Dermis microvascular lymphatic vessel endothelial cell (primary cell): ENCODE measurements at places on chromosomes 5 and 9. TPM values are rescaled to one million over a fixed set of nuclear protein-coding genes. Genes with fewer than 3 reads are reported as not detected.

DNA sequence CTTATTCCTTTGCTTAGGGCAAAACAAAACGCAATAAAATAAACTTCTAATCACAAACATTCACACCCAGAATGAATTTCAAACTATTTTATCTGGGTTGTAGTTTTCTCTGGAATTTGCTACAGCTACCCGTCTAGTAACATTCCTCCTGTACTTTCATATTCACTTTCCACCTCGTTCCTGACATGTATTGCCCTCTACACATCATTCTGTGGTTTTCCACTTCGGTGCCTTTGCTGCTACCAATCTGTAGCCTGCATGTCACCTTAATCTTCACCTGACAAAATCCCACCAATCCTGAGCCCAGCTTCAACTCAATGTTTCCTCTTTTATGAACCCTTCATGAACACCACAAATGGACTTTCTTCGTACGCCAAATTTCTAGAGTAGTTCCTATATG is 694.1 kb upstream of the C9orf72 start:
- no peak for DNase-seq

Gene MYO10
- total RNA-seq: 46.1 and 76.5 TPM in 2 replicates

DNA sequence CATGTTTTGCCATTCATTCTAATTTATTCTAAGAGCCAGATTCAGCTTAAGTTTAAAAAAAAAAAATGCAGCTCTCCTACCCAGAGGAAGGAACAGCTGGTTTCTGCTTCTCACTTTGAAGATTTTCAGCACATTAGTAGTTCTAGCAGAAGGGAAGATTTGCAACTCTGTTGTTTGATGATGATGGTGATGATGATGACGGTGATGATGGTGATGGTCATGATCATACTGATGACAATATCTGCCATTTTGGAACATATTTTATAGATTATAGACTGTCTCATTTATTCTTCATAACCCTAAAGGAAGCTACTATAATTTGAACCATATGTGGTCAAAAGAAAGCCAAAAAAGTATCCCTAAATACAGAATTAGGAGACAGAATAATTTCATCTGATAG is 7.9 kb upstream of the MED10 start:
- no peak for DNase-seq

Gene CDK7
- total RNA-seq: 24.9 and 37.9 TPM in 2 replicates

Gene LRRC70
- total RNA-seq: 43.4 and 63.7 TPM in 2 replicates

DNA sequence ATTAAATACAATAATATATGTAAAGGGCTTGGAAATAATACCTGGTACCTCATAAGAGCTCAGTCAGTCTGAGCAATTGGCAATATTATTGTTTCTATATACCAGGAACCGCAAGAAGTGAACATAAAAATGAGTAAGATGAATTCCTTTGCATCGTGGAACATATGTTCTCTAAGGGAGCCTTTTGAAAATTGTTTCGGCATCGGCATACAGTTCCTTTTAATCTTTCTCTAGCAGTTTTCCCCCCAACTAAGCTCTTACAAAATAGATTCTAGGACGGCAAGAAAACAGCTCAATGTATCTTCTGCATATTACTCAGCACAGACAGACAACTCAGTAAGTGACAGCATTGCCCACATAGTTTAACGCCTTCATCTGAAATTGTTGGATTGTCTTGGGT is 426.6 kb upstream of the WWC1 start:
- DNase-seq: no peak

Gene CFAP77
- 0.13 TPM in 1 of 2 replicates, not detected in the other for total RNA-seq

Gene STKLD1
- 0.26 and 0.38 TPM in 2 replicates for total RNA-seq

DNA sequence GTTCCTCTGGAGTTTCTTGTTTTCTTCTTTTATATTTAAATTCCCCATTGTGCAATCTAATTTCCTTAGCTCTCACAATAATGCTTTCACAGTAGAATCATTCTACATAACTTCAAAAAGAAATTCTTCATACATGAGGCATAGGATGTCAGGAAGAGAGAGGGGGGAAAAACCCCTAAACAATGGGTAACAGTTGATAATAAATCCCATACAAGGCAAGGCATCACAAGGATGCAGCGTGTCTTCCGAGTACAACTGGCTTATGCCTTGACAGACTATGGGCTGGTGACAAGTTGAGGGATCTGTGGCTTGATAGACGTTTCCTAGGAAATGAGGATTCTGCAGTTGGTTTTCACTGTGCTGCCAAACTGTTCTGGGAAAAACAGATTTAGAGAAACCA is 247.4 kb downstream of the ARL15 start:
- DNase-seq: peak; percentile 50

DNA sequence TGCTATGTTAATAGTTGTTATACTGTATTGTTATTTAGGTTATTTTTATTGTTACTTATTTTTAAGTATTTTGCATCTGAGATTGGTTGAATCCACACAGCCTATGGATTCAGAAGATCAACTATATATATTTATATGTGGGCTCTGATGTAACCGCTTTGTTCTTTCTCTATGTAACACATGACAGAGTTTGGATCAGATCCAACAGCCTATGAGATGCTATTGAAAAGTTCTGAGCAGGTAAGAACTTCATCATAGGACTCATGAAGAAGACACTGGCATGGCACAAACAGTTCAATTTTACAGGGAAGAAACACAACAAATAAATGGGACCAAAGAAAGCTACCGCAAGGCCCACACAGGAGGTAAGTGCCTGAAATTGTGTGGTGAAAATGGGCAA is 93.4 kb downstream of the GNAQ start:
- no peak for DNase-seq

DNA sequence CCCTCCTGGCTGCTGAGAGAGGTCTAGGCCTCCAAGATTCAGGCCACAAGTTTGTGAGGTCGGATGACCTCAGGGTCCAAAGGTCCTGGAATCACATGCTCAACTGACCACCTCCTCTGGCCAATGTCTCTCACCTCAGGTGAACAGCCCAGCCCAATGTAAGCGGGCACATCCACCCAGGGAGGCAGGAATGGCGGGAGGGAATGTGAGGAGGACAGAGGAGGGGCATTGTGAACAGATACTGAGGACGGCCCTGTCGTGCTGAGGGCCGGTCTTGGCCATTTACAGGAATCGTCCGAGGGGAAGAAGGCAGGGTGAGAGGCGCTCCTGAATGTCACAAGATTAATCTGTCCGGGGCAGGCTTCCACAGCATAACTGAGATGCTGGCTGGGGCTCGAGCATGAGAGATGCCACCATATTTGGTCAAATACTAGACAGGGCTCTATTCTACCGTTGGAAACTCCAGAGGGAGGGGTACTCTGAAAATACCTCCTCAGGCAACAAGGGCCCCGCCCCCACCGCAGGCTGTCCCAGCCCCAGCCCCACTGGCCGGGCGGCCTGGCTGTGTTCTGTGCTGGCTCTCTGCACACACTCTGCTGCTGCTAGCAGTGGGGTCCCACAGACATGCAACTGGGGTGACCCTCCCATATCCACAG is 1.5 kb upstream of the IL17B start:
- no peak for DNase-seq

DNA sequence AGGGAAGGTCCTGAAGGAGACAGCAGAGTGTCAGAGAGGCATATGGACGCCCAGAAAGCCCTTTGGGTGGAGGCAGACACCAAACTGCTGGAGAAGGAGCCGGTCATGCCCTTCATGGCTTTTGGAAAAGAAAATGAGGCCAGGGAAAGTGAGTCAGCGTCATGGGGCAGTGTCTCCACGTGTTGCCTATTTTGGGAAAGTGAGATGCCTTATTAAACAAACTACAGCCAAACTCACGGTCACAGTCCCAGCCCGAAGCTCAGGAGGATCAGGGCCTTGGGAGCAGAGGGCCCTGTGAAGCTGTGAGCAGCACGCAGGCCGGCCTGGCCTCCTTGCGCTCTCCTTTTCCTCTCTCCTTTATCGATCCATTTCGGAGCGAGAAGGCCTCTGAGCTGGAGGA is 25.0 kb downstream of the RGS3 start:
- DNase-seq: no peak

Gene SPATA31A3
- not detected in 2 replicates for total RNA-seq

Gene PCDHB4
- under 0.01 and 0.13 TPM in 2 replicates for total RNA-seq

- peak; percentile 74 for DNase-seq
Observed at GRCh38 chr9:100427366-100428263, 672 bp downstream of the MSANTD3 start.

GRCh38 chr9:5430912-5431311 is 6.8 kb downstream of the PLGRKT start:
- no peak for DNase-seq

GRCh38 chr9:99560561-99560960 is 261.1 kb upstream of the NR4A3 start:
- no peak for DNase-seq

DNA sequence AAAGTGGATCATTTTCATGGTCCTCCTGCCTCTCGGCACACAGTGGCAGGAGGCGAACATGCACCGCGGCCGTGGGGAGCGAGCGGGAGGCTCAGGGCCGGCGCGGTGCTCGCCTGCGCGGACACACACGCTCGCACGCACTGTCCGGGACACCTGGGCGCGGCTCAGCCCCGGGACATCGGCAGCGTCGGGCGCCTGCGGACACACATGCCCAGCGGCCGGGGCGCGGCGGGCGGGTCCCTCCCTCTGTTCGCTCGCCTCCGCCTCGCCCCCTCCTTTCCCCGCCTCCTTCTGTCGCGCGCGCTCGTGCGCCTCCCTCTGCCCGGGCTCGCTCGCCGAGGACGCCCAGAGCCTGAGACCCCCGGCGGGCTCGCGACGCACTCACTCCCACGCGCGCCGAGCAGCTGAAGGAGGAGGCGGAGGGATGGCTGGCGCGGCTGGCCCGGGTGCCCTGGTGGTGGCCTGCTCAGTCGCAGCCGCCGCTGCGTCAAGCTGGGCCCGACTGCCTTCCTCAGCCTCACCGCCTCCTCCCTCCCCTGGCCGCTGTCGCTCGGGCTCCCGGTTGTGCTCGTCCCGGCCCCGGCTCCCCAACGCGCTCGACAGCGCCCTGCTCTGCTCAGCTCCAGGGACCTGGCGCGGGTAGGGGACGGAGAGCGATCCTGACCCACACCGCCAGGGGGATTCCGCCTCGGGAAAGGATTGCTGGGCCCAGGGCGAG is at the start of gene FRMD3:
FRMD3 (minus strand) TSS at position 230 of the 718 bp plus-strand sequence; CDS start at position 60, 170 bp downstream.
- DNase-seq: peak; percentile 85

Gene TPPP
- total RNA-seq: 0.13 TPM in 2 replicates

- DNase-seq: peak; percentile 63
Observed at GRCh38 chr9:88578121-88579049, 43.4 kb downstream of the NXNL2 start.

DNA sequence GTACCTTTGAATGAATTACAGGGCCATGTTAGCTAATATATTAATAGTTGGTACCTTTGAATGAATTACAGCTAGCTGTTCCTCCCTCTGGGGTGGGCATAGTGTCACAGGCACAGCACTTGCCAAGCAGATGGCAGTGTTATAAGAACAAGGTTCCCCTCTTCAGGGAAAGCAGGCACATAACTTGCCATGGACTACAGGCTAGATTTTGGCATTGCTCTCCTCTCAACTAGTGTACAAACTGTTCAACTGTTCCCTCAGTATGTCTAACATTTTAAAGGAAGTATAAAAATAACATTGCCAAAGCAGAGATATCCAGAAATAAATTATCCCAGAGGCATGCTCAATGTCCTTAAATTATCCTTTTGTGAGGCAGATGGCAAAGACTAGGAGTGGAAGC is 33.7 kb downstream of the ABITRAM start:
- no peak for DNase-seq

DNA sequence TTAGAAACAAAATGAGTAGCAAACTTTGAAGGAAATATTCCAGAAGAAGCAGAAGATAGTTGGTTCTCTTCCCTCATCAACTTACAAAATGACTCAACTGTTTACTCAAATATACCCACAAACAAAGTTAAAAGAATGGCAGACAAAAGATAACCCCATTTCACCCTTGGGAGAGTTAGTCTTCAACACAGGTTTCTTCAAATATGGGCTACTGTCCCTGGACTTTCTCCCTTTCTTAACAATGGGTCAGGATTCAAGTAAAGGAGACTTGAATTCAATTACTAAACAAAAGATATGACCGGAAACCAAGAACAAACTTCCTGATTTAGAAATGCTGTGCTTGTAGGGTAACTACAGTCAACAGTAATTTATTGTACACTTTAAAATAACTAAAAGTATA is 14.2 kb downstream of the RFX3 start:
- DNase-seq: no peak

- DNase-seq: no peak
Observed at GRCh38 chr5:45680950-45681349, 15.2 kb downstream of the HCN1 start.

Gene PCDHGA12
- 3.5 and 3.9 TPM in 2 replicates for total RNA-seq

Gene GLRA1
- total RNA-seq: not detected in 2 replicates

- DNase-seq: no peak
Observed at GRCh38 chr9:110443146-110443865, 105.6 kb upstream of the TXNDC8 start.

DNA sequence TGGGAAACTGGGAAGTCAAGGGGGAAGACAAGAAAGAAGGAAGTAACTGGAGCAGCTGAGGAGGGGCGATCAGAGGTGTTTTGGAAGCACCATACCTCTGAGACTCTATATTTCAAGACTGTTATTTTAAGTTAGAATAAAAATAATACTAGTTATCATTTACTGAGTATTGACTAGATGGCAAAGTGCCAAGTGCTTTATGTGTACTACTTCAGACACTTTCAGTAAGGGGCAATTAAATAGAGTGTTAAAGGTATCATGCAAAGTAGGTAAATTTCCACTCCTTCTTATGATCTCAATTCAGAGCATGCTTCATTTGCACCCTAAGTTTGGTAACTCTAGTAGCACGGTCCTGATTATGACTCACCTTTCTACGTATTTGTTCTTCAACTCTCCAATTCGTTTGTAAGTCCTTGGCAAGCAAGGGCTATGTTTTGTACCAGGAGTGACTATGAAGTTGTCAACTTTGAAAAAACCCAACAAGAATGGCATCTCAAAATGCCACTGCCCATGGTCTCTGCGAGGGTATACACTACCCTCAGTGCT is 152.4 kb upstream of the RAPGEF1 start:
- no peak for DNase-seq

- DNase-seq: peak; percentile 55
Observed at GRCh38 chr9:5489630-5490490, 20.5 kb upstream of the PDCD1LG2 start.

Gene EGFLAM
- 0.13 and 0.25 TPM in 2 replicates for total RNA-seq

DNA sequence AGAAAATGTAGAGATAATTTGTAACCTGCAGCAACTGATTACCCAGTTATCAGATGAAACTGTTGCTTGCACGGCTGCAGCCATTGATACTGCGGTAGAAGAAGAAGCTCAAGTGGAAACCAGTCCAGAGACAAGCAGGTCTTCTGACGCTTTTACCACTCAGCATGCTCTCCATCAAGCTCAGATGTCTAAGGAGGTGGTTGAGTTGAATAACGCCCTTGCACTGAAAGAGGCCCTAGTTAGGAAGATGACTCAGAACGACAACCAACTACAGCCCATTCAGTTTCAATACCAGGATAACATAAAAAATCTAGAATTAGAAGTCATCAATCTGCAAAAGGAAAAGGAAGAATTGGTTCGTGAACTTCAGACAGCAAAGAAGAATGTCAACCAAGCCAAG is 1.7 kb downstream of the KIF4B start:
- no peak for DNase-seq

GRCh38 chr5:75651575-75652238 is 40.5 kb downstream of the ANKDD1B start:
- no peak for DNase-seq

GRCh38 chr5:157216391-157217142 is 35.9 kb downstream of the ITK start:
- DNase-seq: no peak
